ENCODE measurements at places on chromosomes 3 and 15. TPM values are rescaled to one million over a fixed set of nuclear protein-coding genes. Genes with fewer than 3 reads are reported as not detected.

Gene BTBD1
- 149 TPM for total RNA-seq

GRCh38 chr3:183218826-183219225 is 34.2 kb upstream of the B3GNT5 start:
- DNase-seq = no peak

DNA sequence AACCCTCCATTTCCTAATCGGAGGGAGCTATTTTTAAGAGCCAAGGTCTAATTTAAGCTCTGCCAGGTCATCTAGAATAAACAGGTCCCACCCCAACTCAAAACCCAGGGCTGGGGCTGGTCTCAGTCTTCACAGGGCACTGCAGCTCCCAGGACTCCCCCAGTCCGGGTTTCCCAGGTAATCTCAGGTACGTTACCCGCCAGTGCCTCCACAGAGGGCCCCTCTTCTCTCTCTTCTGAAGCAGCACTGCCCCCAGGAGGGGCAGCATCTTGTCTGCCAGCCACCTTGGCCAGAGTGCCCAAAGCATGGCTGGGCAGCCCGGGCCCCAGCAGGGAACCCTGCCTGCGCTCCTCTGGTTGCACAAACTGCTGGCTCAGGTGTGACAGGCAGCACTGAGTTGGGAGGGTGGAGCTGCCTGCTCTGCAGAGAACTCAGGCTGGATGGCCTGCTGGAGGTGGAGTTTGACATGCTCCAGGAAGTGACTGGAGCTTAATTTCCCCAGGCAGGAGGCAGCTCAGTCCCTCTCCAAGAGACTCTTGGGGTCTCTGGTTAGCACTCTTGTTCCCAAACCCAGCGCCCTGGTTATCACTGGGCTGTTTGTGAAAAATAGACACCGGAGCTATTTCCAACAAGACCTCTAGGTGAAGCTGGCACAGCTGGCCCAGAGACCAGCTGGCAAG is at the start of gene PLA2G4F:
TSS of gene PLA2G4F (minus strand) at position 394 of the 680 bp plus-strand sequence. CDS start at position 307, 87 bp downstream.
- DNase-seq = no peak

Gene ATP13A5
- 0.89 TPM for total RNA-seq

DNA sequence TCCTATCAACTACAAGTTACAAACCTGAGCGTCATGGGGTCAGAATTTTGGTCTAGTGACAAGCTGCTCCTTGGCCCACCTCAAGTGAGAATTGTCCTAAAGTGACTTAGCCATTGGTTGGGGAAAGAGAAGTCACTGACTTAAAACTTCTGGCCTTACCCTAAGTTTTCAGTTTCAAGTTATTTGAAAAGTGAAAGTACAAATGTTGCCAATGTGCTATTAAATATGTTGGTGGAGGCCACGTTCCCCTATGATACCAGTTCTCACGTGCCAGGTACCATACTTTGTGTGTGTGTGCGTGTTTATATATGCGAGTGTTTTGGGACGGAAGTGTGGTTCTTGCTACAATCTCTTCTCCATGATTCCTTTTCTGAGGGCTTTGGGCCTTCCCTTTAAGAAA is 22.6 kb upstream of the RASGRP1 start:
- no peak for DNase-seq

GRCh38 chr3:32743934-32744333 is 58.9 kb downstream of the CNOT10 start:
- no peak for DNase-seq

- DNase-seq = no peak
Observed at GRCh38 chr15:31964586-31965307, 65.6 kb upstream of the CHRNA7 start.

DNA sequence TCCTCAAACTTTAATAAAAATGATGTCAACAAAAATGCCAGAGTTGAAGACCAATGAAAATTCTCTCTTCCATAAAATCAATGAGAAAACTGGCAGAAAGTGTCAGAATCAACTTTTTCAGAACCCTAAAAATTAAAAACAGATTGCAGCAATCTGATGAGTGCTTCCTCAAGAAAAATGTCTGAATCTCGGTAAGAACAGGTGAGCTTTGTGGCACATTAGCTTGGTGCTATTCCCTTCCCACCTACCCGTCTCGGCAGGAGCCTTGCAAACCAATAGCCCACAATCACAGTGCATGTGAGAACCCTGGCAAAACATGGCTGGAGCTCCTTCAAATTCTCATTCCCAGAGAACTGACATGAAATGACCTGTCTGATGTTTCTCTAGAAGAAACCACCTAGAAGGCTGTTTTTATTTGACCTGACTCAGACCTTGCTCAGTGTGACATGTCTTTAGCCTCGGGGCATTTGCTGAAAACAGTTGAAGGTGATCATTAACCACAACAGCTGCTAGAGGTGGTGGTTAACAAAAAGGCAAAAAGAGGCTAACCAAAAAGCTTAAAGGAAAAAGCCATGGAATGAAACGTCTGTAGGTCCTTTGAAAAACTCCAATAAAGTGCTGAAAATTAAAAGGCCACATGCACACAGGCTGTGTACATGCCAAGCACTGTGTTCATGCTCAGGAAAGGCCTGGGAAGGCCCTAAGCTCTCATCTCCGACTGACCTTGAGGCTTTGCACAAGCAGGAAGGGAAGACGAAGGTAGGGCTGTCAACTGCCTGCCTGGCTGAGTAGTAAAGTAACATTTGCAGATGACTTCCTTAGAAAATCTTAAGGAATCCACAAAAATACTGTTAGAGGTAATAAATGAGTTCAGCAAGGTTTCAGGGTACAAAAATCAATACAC is 253.0 kb upstream of the NSMCE3 start:
- no peak for DNase-seq

Gene SLC4A7
- total RNA-seq = 46.7 TPM

Gene SAMD7
- not detected for total RNA-seq

DNA sequence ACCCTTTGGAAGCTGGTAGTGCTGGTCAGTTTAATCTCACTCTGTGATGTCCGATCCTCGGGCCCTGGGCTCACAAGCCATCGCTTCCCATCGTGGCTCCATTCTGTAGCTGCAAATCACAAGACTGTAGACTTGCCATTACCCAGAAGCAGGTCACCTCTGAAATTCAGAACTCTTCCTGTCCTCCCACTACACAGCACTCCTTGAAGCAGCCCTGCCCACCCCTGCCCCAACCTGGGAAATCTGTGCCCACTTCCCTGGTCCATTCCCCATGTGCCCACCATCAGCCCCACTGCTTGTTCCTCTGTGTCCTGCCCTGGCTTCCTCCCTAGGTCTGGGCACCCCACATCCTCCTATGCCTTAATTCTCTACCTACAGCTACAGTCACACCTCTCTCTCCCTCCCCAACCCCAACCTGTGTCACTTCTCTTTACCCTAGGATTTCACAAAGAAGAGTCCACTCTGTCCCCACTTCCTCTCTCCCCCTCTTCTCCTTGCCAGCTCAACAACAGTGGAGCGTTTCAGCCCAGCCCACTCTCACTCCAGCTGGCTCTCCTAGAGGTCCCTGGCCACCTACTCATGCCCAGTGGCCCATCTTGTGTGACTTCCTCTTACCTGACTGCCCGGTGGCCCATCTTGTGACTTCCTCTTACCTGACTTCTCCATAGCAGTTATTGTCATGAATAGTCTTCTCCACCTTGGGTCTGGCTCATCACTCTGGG is 8.3 kb downstream of the ZNF710 start:
- no peak for DNase-seq

DNA sequence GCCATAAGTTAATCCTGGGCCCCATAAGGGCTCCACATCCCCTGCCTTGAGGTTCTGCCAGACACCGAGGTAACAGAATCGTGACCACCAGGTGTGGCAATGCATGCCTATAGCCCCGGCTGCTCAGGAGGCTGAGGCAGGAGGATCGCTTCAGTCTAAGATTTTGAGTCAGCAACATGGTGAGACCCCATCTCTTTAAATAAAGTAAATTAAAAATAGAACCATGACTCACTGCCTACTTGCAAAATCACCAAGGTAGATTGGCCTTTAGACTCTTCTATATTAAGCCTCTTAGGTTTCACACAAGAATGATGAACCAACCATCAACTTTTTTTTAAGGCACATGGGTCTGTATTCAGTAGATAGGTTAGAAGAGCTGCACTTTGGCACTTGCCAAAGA is 9.7 kb downstream of the WDR5B start:
- DNase-seq = no peak

- DNase-seq = no peak
Observed at GRCh38 chr3:37124435-37124834, 49.9 kb downstream of the LRRFIP2 start.

DNA sequence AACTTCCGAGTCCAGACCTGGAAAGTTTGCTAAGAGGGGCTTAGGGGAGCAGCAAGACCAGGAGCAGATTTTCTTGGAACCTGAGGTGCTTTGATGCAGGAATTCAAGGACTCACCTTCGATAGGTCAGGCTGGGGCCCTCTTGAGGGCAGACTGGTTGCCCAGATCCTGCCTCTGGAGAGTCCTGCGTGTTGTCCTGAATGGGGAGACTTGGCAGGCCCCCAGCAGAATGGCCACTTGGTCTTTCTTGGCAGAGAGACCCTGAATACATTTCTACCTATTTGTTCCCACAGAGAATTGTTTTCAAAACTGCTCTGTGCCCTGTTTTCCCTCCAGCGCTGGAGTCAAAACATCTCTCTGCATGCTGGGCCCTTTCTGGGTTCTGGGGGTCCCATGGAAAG is 4.2 kb downstream of the KLF13 start:
- no peak for DNase-seq

Gene ELP6
- total RNA-seq = 61.9 TPM

DNA sequence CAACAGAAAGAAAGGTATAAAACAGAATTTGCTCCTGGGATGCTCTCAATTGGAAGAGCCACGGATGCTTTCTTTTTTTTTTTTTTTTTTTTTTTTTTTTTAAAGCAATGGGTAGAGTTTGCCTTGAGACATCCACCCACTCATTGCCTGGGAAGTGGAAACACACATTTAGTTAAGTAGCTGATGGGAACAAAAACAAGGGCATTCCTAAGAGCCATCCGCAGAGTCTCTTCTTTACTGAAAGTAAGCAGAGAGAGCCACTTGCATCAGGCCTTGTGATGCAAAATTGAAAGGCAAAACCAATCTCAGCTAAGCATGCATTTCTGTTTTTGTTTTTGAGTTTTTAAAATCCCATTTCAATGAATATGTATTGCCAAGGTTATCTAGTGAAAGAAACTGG is 787.9 kb upstream of the LMCD1 start:
- no peak for DNase-seq

- DNase-seq = no peak
Observed at GRCh38 chr15:82855286-82856100, 46.1 kb downstream of the WHAMM start.

Gene CSPG4
- 19.7 TPM for total RNA-seq

- DNase-seq = no peak
Observed at GRCh38 chr15:94677202-94677790, 445.9 kb downstream of the MCTP2 start.

GRCh38 chr3:61570813-61571212 is 9.4 kb downstream of the PTPRG start:
- no peak for DNase-seq

DNA sequence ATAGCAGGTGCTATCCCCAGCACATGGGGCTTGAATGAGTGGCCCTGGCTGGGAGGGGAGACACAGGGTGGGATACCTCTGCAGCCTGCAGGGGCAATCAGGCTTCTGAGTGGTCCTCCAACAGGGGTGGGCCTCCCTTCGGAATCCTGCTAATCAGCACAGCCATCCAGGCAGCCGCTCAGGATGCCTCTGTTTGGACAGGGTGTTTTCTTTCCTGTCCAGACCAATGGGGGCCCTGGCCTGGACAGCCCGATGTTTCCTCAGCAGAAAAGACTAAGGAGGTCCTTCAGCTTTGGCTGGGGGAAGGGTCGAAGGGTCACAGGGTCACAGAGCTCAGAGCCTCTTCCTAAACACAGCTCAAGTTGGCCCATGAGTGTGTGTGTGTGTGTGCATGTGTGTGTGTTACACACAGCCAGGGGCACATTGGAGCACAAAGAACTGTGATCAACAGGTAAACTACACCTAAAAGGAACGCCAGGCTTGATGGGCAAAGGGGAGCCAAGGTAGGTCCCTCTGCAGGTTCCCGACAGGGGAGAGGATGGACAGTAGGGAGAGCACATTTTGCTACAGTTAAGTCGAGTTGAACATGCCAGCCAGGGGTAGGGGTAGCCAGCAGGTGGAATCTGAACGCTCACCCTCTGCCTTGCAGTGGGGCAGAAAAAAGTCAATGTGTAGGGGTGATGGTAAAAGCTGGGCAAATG is 1.1 kb upstream of the HAPLN3 start:
- no peak for DNase-seq

Gene KLHL6
- 2.1 TPM for total RNA-seq

Gene ROBO2
- total RNA-seq = 196 TPM

GRCh38 chr3:62049033-62049432 is 324.3 kb downstream of the FEZF2 start:
- no peak for DNase-seq

DNA sequence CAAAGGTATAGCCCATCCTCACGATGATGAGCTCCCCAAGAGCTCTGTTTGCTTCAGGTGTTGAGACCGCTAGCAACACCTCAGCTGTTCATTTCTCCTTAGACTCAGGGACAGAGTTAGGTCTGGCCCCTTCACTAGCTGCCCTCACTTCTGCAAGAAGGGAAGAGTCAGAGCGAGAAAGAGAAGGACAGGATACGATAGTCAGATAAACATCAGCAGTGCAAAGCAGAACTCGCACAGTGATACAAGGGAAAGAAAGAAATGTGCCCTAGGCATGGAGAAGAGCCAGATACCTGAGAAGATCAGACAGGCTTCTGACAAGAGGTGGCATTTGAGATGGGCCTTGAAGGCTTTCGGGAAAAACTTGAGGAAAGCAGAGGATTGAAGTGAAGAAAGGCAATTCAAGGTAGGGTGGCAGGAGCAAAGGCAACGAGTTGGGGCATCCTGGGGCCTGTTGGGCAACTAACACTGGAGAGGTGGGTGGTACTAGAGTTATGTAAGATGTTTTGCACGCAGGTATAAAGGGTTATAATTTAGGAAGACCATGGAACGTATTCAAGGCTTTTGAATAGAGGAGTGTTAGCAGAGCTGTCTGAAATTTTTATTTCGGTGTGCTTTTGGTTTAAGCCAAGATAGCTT is 106.0 kb downstream of the PGPEP1L start:
- DNase-seq = no peak

GRCh38 chr15:74845208-74845568 is 2.2 kb upstream of the ULK3 start:
- DNase-seq = no peak

Gene GALNT15
- 10.4 TPM for total RNA-seq

Gene HRG
- total RNA-seq = not detected

Gene ARNT2
- total RNA-seq = 130 TPM
